ENCODE measurements at places on chromosomes 1 and 21.

DNA sequence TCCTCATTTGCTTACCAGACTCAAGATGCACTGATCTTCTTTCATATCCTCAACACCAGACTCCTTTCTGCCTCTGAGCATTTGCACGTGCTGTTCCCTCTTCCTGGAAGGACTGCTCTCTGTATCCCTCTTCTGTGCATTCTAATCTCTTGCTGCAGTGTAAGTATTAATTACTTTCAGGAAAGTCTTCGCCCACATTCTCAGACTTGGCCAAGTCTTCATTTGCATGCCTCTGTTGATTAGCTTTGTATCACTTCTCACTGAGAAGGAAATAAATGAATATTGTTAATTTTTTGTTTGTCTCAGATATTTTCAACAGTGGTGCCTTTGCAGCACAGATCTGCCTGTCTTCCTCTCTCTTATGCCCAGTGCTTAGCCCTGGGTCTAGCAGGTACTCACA lies 50.3 kb upstream of the RAB3GAP2 start:
- no peak for DNase-seq

- peak; percentile 34 for DNase-seq
Measured at GRCh38 chr1:16717336-16718098, 22.8 kb upstream of the RNU1-4 start.

DNA sequence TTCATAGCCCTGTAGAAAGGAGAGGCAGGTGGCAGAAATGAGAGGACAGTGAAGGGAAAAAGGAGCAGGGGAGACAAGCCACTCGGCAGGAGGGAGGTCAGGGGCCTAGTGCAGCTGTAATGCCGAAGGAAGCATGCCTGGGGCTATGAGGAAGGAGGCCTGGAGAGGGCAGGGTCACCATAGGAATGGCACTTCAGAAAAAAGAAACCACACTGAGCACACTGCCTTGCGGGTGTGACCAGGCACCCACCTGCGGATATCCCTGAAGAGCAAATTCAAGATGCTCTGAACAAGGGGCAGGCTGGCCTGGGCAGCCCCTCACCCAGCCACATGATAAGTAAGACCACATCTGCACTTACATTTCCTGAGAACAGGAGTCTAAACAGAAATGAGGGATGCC lies 104.7 kb downstream of the JAK1 start:
- no peak for DNase-seq

DNA sequence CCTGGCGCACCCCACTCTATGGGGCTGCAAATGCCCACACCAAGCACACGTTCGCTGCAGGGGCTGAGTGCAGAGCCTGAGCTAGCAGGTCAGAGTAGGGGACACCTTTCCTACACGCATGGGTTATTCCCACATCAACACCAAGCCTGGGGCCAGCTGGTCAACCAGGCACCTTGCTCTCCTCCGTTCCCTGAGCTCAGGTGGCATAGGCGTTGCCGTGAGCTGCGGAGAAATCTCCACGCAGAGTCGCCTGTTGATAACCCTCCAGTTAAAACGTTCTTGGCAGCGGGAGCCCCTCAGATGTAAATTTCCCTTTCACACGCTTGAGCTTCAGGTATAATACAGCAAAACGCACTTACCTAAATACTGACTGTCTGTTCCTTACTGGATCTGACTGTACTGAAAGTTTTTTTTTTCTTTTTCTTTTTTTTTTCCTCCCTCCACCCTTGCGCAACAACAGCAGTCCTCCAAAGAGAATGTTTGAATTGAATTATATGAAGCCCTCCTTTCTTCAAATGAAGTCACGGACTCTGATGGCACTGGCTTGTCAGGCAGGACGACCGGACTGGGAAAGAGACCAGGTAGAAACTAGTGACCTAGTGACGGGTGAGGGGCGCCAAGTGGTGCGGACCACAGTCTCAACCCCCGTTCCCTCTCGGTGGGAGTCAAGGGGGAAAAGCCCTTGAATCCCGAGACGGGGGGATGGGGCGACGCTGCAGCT lies 2.1 kb downstream of the BRINP3 start:
- DNase-seq: no peak

- DNase-seq: no peak
Measured at GRCh38 chr1:68485431-68486022, 11.4 kb downstream of the DEPDC1 start.
